Tibial nerve (tissue), 4 donors: ENCODE measurements at places on chromosomes 4 and X. TPM values are rescaled to one million over a fixed set of nuclear protein-coding genes. Genes with fewer than 3 reads are reported as not detected.

SLC49A3 gene
- total RNA-seq: 12.9 TPM

DNA sequence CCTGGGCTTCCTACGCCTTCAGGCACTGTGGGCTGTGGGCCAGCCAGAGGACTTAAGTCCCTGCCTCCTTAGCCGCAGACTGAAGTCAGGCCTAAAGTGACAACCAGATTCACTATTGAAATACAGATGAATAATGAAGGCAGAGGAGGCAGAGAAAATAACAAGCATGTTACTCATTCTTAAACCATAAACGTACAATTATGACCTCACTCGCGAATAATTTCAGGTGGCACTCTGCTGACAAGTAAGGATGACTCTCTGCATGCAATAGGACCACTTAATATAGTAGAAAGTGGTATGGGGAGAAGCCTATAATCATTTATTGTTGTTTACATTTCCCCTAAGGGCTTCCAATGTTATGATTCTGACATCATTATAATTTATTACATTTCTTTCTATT is 409.2 kb upstream of the FGF13 start:
- no peak overlapping the region for H3K4me3 ChIP-seq
- no peaks in the 10 kb centered on the region for H3K4me1 ChIP-seq
- no peak overlapping the region for H3K27ac ChIP-seq
- H3K36me3 ChIP-seq: no peaks in the 10 kb centered on the region
- DNase-seq: no peak

MGAT4D gene
- 0.22 TPM for total RNA-seq

ZNF182 gene
- 6.5 TPM for total RNA-seq

MXRA5 gene
- total RNA-seq: 1.8 TPM

RS1 gene
- not detected for total RNA-seq

DNA sequence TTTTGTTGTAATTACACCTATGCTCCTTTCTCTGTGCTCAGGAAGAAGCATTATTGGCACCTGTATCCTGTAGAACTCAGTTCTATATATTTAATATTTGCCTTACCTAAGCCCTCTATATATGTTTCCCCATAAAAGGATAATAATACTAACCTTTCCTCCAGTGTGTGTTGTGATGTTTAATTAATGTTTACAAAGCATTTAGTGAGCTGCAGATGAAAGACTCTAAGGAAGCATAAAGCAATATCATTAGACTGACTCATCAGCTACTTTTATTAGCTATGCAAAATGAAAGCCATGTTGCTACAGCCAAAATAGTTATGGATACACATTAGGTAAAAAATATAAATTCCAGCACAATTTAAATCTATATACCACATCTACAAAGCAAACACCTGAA is 93.6 kb upstream of the PTPN13 start:
- DNase-seq: no peak
- no peak overlapping the region for H3K27ac ChIP-seq
- no peaks in the 10 kb centered on the region for H3K4me1 ChIP-seq

GRCh38 chrX:27981349-27981748 is at the start of gene DCAF8L1:
TSS of gene DCAF8L1 (minus strand) at chrX:27981449. CDS start at chrX:27981334, 115 bp downstream.
- DNase-seq: no peak
- H3K27me3 ChIP-seq: no peaks in the 10 kb centered on the region
- no peaks in the 10 kb centered on the region for H3K36me3 ChIP-seq
- H3K4me3 ChIP-seq: no peak within 1 kb of the TSS
- H3K27ac ChIP-seq: no peak within 1 kb of the TSS

VCX2 gene
- not detected for total RNA-seq

- DNase-seq: no peak
- H3K4me1 ChIP-seq: no peaks in the 10 kb centered on the region
- H3K27ac ChIP-seq: no peak overlapping the region
These were observed 46.7 kb downstream of the MAGEB17 start for GRCh38 chrX:16213961-16214360.

SAGE1 gene
- total RNA-seq: not detected

PCDH11X gene
- total RNA-seq: 0.84 TPM

- no peak overlapping the region for H3K4me3 ChIP-seq
- H3K4me1 ChIP-seq: no peaks in the 10 kb centered on the region
- no peak for DNase-seq
- no peaks in the 10 kb centered on the region for H3K27me3 ChIP-seq
- no peaks in the 10 kb centered on the region for H3K36me3 ChIP-seq
- H3K27ac ChIP-seq: no peak overlapping the region
These were observed 221.2 kb upstream of the MID1 start for GRCh38 chrX:10841579-10841978.

DNA sequence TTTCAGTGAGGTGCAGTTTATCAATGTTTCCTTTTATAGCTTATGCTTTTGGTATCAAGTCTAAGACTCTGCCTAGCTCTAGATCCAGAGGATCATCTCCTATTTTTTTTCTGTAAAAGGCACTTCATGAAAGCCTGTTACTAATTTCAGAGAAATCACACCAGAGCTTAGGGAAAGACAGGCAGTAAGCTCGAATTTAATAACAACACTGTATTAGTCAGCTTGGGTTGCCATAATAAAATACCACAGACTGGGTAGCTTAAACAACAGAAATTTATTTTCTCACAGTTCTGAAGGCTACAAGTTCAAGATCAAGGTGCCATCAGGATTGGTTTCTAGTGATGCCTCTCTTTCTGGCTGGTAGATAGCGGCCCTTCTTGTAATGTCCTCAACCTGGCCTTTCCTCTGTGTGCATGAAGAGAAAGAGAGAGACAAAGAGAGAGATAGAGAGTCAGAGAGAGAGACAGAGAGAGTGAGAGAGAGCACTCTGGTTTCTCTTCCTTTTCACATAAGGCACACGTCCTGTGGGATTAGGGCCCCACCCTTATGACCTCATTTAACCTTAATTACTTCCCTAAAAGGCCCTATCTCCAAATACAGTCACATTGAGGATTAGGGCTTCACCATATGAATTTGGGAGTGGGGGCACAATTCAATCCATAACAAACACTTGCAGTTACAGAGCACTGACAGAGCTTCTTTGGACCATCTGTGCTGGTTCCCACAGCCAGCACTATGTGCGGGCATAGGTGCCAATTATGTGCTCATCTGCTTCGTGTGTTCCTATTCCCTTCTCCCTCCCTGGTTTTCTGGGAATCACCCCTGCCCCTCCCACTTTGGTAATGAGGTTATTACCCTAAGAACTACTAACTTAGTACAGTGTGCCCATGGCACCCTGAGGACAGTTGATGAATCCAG is 114.8 kb upstream of the MED14 start:
- no peaks in the 10 kb centered on the region for H3K36me3 ChIP-seq
- no peak overlapping the region for H3K27ac ChIP-seq
- peaks cover 6% of the 10 kb centered on the region for H3K4me1 ChIP-seq
- DNase-seq: no peak
- H3K27me3 ChIP-seq: peaks cover 3% of the 10 kb centered on the region

GRCh38 chr4:152436384-152436783 is 99.5 kb downstream of the FBXW7 start:
- H3K27ac ChIP-seq: no peak overlapping the region
- no peaks in the 10 kb centered on the region for H3K4me1 ChIP-seq
- no peak for DNase-seq

GALNT7 gene
- total RNA-seq: 8.7 TPM
